ENCODE measurements at places on chromosomes 4 and X.

GRCh38 chr4:41661442-41662076, 87.0 kb downstream of the PHOX2B start:
- DNase-seq: peak; percentile 53
- H3K27ac ChIP-seq: no peak overlapping the region
- no peak overlapping the region for H3K4me3 ChIP-seq
- peaks cover 5% of the 10 kb centered on the region for H3K27me3 ChIP-seq
- H3K36me3 ChIP-seq: no peaks in the 10 kb centered on the region

DNA sequence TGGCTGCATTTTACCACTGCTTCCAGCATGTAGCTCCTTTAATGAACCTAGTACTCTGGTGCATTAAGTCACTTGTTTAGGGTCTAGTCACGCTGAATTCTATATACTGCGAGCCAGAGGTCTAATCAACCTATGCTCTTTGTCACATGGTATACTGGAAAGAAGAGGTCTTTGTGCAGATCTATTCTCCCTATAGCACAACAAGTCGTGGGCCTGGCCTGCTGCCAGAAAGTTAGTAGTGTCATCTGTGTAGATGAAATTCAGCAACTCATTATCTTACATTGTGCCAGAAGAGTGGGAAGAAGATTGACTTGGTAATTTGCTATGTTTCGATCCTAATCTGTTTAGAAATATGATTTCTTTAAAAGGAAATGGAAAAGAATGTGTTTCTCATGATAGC, 80.8 kb downstream of the AWAT2 start:
- H3K4me1 ChIP-seq: peaks cover 2% of the 10 kb centered on the region
- no peaks in the 10 kb centered on the region for H3K27me3 ChIP-seq
- no peaks in the 10 kb centered on the region for H3K36me3 ChIP-seq
- DNase-seq: no peak
- H3K27ac ChIP-seq: no peak overlapping the region

DNA sequence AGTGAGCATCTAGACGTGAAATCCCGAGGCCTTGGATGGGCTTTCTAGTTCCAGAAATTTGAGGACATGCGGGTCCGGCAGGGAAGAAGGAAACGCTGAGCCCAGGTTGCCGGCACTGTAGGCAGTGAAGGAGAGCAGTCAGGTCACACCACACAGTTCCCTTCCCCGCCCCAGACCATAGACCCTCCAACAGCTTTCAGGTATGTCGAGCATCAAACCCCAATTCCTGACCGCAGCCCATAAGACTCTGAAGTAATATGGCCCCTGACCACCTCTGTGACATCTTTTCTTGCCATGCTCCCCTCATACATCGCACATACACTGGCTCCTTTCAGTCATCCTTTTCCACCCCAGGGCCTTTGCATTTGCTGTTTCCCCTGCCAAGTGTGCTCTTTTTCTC, 23.0 kb downstream of the RTL5 start:
- H3K4me3 ChIP-seq: no peak overlapping the region
- H3K4me1 ChIP-seq: peaks cover 4% of the 10 kb centered on the region
- H3K27me3 ChIP-seq: no peaks in the 10 kb centered on the region

DNA sequence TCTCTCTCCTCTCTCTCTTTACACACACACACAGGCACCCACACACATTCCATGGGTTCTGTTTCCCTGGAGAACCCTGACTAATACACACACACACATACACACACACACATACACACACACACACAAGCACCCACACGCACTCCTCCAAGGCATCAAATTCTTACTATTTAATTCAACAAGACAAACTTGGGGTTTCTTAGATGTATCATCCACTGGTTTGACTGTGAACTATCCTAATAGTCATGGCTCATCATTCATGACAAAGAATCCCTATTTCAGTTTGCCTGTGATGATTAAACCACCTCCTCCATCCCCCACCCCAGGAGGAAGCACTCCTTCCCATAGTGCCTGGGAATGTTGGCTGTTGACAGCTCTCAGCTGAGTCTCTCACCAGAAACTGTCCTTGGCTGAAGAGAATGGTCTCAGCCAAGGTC, 98.2 kb downstream of the USP46 start:
- no peak overlapping the region for H3K4me3 ChIP-seq
- DNase-seq: no peak
- H3K27me3 ChIP-seq: no peaks in the 10 kb centered on the region

DNA sequence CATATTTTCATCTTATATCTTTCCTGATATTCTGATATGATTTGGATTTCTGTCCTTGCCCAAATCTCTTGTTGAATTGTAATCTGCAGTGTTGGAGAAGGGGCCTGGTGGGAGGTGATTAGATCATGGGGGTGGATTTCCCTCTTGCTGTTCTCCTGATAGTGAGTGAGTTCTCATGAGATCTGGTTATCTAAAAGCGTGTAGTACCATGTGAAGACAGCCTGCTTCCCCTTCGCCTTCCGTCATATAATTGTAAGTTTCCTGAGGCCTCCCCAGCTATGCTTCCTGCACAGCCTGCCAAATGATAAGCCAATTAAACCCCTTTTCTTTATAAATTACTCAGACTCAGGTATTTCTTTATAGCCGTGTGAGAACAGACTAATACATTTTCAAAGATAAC, 77.2 kb downstream of the ANKRD50 start:
- no peaks in the 10 kb centered on the region for H3K27me3 ChIP-seq
- H3K4me1 ChIP-seq: peaks cover 7% of the 10 kb centered on the region
- DNase-seq: no peak
- H3K4me3 ChIP-seq: no peak overlapping the region
- no peak overlapping the region for H3K27ac ChIP-seq
- peaks cover 2% of the 10 kb centered on the region for H3K36me3 ChIP-seq

- H3K4me3 ChIP-seq: no peak overlapping the region
- peaks cover 1% of the 10 kb centered on the region for H3K4me1 ChIP-seq
- no peak overlapping the region for H3K27ac ChIP-seq
- no peaks in the 10 kb centered on the region for H3K36me3 ChIP-seq
- H3K27me3 ChIP-seq: no peaks in the 10 kb centered on the region
- DNase-seq: no peak
Observed at GRCh38 chrX:46588263-46588662, 14.7 kb downstream of the CHST7 start.

- no peaks in the 10 kb centered on the region for H3K4me1 ChIP-seq
- no peaks in the 10 kb centered on the region for H3K27me3 ChIP-seq
- no peak overlapping the region for H3K27ac ChIP-seq
Observed at GRCh38 chr4:27775156-27775555, 914.5 kb downstream of the STIM2 start.

- peaks cover 9% of the 10 kb centered on the region for H3K4me1 ChIP-seq
- no peaks in the 10 kb centered on the region for H3K36me3 ChIP-seq
- no peak for DNase-seq
- no peak overlapping the region for H3K27ac ChIP-seq
- no peak overlapping the region for H3K4me3 ChIP-seq
- H3K27me3 ChIP-seq: peaks cover 87% of the 10 kb centered on the region
Observed at GRCh38 chr4:80199947-80200346, 2.6 kb downstream of the PRDM8 start.

DNA sequence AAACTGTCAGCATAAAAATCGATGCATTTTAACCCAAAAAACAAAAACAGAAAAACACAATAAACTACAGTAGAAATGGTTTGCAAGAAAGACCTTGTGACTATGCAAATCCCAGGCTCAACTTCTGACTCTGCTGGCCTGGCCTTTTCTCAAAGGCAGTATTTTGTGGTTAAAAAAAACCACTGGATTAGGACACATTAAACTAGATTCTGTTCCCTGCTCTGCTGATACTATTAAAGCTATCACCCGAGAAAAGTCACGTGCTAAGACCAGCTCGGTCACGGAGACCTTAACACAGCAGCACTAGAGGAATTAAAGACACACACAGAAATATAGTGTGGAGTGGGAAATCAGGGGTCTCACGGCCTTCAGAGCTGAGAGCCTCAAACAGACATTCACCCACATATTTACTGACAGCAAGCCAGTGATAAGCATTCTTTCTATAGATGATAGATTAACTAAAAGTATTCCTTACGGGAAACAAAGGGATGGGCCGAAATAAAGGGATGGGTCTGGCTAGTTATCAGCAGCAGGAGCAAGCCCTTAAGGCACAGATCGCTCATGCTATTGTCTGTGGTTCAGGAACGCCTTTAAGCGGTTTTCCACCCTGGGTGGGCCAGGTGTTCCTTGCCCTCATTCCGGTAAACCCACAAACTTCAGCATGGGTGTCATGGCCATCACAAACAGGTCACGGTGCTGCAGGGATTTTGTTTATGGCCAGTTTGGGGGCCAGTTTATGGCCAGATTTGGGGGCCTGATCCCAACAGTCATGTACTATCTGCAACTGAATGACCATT, 16.1 kb downstream of the CBR4 start:
- no peaks in the 10 kb centered on the region for H3K4me1 ChIP-seq
- no peak overlapping the region for H3K4me3 ChIP-seq
- no peaks in the 10 kb centered on the region for H3K27me3 ChIP-seq
- DNase-seq: no peak
- peak overlapping the region; percentile 84 for H3K27ac ChIP-seq

- H3K27me3 ChIP-seq: no peaks in the 10 kb centered on the region
- H3K36me3 ChIP-seq: no peaks in the 10 kb centered on the region
- H3K4me3 ChIP-seq: no peak overlapping the region
- no peak for DNase-seq
- H3K27ac ChIP-seq: no peak overlapping the region
Observed at GRCh38 chr4:102301167-102301566, 44.1 kb downstream of the SLC39A8 start.

DNA sequence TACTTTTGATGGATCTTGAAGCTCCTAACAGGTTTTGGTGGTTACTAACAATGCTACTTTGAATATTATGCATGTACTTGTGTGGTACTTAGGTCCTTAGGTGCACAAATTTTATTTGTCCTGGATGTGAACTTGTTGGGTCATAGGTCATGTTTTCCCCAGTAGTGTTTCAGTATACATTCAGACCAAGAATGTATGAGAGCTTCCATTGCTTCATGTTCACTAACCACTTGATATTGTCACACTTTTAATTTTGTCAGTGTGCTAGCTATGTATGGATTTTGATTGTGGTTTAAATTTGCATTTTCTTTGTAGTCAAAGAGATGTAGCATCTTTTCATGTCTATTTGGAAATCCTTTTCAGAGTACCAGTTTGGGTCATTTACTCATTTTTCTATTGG, 32.2 kb downstream of the CLCN3 start:
- H3K4me1 ChIP-seq: peaks cover 31% of the 10 kb centered on the region
- no peaks in the 10 kb centered on the region for H3K27me3 ChIP-seq
- DNase-seq: no peak
- H3K36me3 ChIP-seq: peaks cover 8% of the 10 kb centered on the region
- H3K27ac ChIP-seq: no peak overlapping the region

- DNase-seq: no peak
- no peaks in the 10 kb centered on the region for H3K27me3 ChIP-seq
- H3K4me3 ChIP-seq: no peak overlapping the region
- H3K4me1 ChIP-seq: no peaks in the 10 kb centered on the region
- H3K36me3 ChIP-seq: no peaks in the 10 kb centered on the region
Observed at GRCh38 chrX:78769101-78769755, 21.7 kb downstream of the LPAR4 start.

DNA sequence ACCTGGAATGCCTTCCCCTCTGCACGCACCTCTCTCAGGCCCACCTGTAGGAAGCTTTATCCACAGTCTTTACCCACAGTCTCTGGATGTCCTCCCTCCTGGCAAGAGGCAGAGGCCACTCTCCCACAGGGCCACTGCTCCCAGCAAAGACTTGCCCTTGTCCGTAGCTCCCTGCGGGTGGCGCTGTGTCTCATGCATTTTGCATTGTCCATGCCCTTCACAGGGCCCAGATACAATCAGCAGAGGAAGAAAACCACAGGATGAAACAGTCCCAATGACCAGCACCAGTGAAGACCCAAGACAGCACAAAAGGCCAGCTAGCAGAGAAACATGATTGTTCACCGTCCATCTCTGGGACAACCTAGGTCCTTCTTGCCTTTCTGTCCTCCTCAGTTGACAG, 2.1 kb upstream of the NSG1 start:
- H3K36me3 ChIP-seq: peaks cover 1% of the 10 kb centered on the region
- peaks cover 17% of the 10 kb centered on the region for H3K4me1 ChIP-seq
- peaks cover 67% of the 10 kb centered on the region for H3K27me3 ChIP-seq
- H3K4me3 ChIP-seq: peak overlapping the region; percentile 57
- no peak overlapping the region for H3K27ac ChIP-seq
- DNase-seq: no peak

- H3K4me1 ChIP-seq: peaks cover 6% of the 10 kb centered on the region
- no peak overlapping the region for H3K27ac ChIP-seq
- peaks cover 12% of the 10 kb centered on the region for H3K27me3 ChIP-seq
- no peak for DNase-seq
Observed at GRCh38 chr4:628821-629635, 3.7 kb downstream of the PDE6B start.

GRCh38 chrX:76957485-76957884, 489.7 kb upstream of the FGF16 start:
- no peaks in the 10 kb centered on the region for H3K36me3 ChIP-seq
- no peaks in the 10 kb centered on the region for H3K27me3 ChIP-seq
- H3K27ac ChIP-seq: no peak overlapping the region

- no peak overlapping the region for H3K4me3 ChIP-seq
- no peaks in the 10 kb centered on the region for H3K27me3 ChIP-seq
- H3K36me3 ChIP-seq: no peaks in the 10 kb centered on the region
- H3K4me1 ChIP-seq: peaks cover 6% of the 10 kb centered on the region
- no peak overlapping the region for H3K27ac ChIP-seq
- no peak for DNase-seq
Observed at GRCh38 chrX:8849945-8850344, 48.8 kb upstream of the FAM9A start.

GRCh38 chrX:153407736-153408135, 3.5 kb upstream of the ZFP92 start:
- DNase-seq: no peak
- no peak overlapping the region for H3K4me3 ChIP-seq
- no peaks in the 10 kb centered on the region for H3K36me3 ChIP-seq
- no peaks in the 10 kb centered on the region for H3K4me1 ChIP-seq
- no peak overlapping the region for H3K27ac ChIP-seq
- H3K27me3 ChIP-seq: peaks cover 39% of the 10 kb centered on the region

- H3K36me3 ChIP-seq: no peaks in the 10 kb centered on the region
- H3K27ac ChIP-seq: no peak overlapping the region
- DNase-seq: no peak
- peaks cover 3% of the 10 kb centered on the region for H3K4me1 ChIP-seq
- peaks cover 6% of the 10 kb centered on the region for H3K27me3 ChIP-seq
Observed at GRCh38 chr4:42280327-42281095, 116.8 kb upstream of the SHISA3 start.

DNA sequence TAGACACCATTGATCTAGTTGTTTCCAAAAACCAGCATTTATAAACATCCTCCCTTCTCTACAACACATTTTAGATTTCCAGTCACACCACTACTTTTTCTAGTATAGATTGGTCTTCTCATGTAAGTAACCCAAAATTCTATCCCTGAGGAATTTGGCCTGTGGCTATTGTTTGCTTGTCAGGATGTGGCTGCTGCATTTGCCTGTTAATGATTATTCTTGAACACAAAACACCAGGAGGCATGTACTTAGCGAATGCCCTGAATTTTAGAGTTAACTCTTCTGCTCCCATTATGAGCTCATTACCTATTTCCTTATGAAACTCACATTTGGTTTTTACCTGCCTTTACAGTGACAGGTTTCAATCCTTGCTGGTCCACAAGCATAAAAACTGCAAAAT, 102.0 kb upstream of the FSTL5 start:
- H3K27ac ChIP-seq: no peak overlapping the region
- no peak overlapping the region for H3K4me3 ChIP-seq
- peaks cover 3% of the 10 kb centered on the region for H3K4me1 ChIP-seq
- H3K36me3 ChIP-seq: peaks cover 1% of the 10 kb centered on the region
- no peaks in the 10 kb centered on the region for H3K27me3 ChIP-seq

- H3K4me1 ChIP-seq: peaks cover 9% of the 10 kb centered on the region
- DNase-seq: no peak
- H3K4me3 ChIP-seq: no peak overlapping the region
- no peaks in the 10 kb centered on the region for H3K27me3 ChIP-seq
- H3K36me3 ChIP-seq: no peaks in the 10 kb centered on the region
Observed at GRCh38 chrX:39196192-39197102, 395.2 kb downstream of the MID1IP1 start.

- H3K4me3 ChIP-seq: no peak overlapping the region
- no peaks in the 10 kb centered on the region for H3K27me3 ChIP-seq
- H3K27ac ChIP-seq: no peak overlapping the region
- peaks cover 7% of the 10 kb centered on the region for H3K36me3 ChIP-seq
- peaks cover 17% of the 10 kb centered on the region for H3K4me1 ChIP-seq
Observed at GRCh38 chr4:158850800-158851644, 82.2 kb downstream of the FNIP2 start.

Measured in progenitor cell of endocrine pancreas (in vitro differentiated cells).